CD4-positive, alpha-beta T cell (primary cell): ENCODE measurements at places on chromosomes 7 and 10.

DNA sequence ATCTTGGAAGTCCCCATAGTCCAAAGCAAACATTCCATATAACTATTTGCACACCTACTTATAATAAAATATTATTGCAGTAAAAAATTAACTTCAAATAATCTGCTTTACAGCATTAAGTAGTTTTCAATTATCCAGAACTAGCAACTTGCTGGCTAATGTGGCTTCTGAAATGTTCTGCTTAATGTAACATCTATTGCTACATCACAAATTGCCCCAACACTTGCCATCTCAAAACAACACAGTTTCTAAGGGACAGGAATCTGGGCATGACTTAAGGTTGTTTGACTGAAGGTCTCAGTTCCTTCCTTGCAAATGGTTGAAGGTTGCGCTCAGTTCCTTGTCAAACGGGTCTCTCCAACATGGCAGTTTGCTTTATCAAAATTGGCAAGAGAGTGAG is 378.5 kb upstream of the SEMA3C start:
- DNase-seq, result no peak

DNA sequence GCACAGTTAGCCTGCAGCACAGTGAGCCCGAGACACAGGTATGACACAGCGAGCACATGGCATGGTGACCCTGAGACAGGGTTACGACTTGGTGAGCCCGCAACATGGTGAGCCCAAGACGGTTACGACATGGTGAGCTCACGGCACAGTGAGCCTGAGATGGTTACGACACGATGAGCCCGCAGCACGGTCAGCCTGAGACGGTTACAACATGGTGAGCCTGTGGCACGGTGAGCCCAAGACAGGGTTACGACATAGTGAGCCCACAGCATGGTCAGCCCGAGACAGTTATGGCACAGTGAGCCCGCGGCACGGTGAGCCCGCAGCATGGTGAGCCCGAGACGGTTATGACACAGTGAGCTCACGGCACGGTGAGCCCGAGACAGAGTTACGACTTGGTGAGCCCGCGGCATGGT is 156.1 kb downstream of the MAD1L1 start:
- no peak for DNase-seq

DNA sequence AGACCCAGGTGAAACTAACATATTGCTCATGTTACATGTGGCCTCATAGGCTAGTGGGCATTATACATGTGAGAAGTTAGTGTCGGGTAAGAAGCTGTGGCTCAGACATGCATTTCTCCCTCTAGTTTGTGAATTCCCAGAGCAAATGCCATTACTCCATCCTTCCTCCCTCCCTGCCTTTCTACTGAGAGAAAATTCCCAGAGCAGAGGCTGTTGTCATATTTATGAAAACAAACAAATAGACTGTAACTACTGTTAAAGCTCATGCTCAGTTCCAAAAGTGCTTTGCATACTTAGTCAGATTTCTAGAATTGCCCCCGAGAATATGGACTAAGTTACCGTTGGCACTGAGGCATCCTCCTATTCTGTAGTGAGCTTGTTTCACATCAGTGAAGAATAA is 29.0 kb downstream of the ZNRF2 start:
- no peak for DNase-seq

- no peak for DNase-seq
These were observed 150.2 kb upstream of the PRSS58 start for GRCh38 chr7:142407939-142408570.

DNA sequence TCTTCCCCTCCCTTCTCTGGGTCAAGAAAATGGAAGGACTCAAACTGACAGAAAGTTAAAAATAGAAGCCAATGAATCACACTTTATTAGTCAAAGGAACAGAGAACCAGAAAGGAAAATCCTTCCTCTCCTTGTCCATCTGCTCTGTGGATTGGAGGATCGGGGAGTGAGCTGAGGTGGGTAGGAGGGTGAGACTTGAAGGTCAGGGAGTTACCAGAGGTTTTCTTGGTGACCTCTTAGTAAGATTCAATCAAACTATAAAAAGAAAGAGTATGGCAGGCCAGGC is 12.2 kb downstream of the TLX1 start:
- no peak for DNase-seq
